ENCODE measurements at places on chromosomes 3 and 15.

GRCh38 chr3:105495021-105495420 lies 128.3 kb downstream of the ALCAM start:
- DNase-seq = no peak

DNA sequence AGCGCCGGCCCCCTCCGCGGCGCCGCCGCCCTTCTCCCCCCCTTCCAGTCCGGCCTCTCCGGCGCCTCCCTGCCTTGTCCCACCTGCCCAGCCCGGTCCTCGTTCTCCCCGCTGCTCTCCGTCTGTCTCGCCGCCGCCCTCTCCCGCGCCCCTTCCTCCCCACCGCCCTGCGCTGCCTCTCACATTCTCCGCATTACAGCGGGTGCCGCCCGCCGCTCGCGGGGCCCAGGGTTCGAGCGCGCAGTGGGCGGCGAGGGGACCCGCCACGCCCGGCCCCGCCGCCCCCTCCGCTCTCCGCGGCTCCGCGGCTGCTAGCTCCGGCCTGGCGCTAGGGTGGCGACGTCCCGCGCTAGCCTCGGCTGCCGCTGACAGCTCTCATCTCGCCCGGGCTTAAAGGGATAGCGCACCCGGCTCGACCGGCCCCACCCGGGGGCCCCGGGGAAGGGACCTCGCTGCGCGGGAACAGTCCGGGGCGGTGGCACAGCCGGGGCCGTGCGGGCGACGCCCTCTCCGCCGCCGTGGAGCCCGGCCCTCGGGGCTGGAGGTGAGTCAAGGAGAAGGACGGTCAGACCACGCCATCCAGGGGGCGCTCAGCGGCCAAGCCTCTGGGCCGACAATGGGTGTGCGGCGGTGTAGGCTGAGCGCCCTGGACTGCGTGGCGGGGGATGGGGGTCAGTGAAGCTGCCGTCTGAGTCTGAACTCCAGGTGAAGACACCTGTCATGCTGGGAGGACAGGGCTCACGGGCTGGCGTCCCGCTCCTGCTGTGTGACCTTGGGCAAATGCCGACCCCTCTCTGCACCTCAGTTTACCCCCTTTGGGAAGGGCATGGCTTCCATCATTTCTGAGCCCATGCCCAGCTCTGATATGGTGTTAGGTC lies 187.4 kb upstream of the LINGO1 start:
- DNase-seq = no peak

- no peak for DNase-seq
Observed at GRCh38 chr3:146102885-146103284, 58.1 kb downstream of the PLOD2 start.

DNA sequence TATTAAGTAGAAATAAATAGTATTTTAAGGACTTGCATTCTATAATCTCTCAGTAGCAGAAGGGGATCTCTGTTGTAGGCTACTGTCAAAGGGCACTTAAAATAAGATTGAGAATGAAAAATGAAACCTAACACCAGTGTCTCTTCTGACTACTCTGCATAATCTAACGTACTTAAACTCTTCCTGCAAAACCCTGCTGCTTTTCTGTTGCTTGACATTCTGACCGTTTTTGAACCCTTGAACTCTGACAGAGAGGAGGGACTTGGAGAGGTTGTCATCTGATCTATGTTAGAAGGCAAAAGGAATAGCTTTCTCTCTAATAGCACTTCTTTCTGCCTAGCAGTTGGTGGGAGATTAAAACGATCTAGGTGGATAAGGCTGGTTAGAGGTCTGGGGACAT lies 204.6 kb downstream of the ZIC1 start:
- DNase-seq = no peak

GRCh38 chr3:110544730-110545129 lies 526.9 kb upstream of the NECTIN3 start:
- DNase-seq = no peak

- DNase-seq = peak; percentile 94
Observed at GRCh38 chr3:124860599-124860998, 26.6 kb downstream of the ITGB5 start.

DNA sequence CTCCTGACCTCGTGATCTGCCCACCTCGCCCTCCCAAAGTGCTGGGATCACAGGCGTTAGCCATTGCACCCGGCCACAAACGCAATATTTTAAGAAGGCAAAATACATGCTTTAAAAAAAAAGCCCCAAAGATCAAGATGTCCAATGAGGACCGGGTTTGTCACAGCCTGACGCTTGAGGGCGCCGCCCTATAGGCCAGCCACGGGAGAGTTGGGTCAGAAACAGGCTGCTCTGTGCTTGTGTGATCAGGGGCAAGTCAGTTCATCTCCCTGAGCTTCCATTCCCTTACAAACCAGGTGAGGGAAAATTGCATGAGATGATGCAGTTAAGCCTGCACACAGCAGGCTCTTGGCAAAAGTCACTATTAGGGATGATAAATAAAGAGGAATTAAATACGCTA lies 23.9 kb downstream of the FAM174B start:
- DNase-seq = no peak

GRCh38 chr15:55344206-55344605 lies 25.2 kb downstream of the PIGB start:
- no peak for DNase-seq

DNA sequence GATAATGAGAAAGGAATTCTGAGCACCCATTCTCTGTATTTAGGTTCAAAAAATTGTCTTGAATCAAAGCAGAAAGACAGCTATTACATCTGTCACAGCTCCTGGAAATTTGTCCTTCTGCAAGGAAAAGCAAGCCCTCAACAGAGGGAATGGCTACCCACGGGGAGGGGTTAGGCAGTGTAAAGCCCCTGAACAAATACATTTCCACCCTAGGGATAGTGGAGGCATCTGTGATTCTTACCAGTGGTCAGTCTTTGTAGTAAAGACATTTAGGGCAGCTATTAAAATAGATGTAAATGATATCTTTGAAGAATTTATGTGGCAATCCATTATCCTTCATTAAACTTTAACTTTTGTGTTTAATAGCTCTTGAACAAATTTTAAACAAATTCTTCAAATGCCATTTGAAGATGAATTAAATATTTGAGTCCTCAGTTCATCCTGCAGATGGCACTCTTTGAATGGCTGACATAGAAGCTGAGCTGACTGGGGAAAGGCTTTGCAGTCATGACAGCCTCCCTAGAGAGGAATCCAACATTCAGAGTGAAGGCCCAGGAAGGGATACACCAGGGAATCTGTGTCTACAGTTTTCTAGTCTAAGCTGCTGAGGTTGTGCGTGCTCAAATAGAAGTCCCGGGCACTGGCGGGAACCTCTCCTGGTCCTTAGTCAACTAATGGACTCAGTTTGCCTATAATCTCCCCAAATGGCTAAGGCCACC lies 359.7 kb upstream of the ROPN1 start:
- peak; percentile 22 for DNase-seq

DNA sequence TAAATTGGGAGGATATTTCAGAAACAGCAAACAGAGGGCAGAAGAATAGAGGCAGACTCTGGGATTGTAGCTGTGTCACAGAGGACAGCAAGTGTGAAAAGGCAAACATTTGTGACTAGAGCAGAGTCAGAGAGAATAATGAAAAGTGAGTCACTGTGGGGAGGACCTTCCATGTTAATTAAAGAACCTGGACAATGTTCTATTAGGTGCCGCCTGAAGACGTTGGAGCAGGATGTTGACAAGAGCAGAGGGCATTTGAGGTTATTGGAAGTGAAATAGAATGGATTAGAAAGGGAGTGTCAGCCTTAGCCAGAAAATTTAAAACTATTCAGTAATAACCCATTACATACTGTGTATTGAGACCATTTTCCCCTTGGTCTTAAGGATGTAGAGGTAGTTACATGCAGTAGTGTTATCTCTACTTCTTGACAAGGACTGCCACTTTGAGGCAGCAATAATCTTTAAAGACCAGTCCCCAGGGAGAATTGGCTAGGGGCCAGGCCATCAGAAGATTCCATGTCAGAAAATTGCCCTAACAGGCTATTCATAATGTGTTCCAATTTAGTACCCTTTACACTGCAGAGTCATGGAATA lies 5.8 kb downstream of the ACKR2 start:
- no peak for DNase-seq

DNA sequence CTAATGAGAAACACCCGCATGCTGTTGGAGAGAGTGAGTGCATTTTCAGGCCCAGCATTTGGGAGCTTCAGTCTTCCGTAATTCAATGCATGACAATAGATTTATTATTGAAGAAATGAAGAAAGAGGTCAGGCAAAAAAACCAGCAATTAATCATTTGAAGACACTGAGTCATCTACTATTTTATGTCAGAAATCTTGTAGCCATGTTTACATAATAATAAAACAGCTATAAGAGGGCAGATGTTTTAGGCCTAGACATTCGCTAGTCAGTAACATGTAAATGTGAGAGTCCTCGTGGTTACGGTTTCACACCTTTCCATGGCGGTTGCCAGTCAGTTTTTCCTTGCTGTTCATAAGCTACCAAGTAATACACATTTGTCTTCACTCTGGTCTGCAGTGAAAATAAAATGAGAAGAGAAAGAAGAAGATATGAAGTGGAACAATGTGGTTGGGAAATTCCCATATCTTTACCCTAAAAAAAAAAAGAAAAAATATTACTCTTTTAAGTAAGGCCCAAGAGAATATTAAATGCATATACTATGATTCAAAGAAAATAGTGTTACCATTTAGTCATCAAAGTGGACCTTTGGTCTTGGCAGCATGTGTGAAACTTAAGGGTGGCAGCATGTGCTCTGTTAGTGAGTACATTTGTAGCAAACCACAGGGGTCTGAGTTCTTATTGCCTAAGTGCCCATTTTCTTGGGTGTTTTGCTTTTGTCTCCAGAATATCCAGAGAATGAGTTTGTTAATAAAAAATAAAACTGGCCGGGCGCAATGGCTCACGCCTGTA lies 140.5 kb upstream of the TBL1XR1 start:
- DNase-seq = peak; percentile 80

DNA sequence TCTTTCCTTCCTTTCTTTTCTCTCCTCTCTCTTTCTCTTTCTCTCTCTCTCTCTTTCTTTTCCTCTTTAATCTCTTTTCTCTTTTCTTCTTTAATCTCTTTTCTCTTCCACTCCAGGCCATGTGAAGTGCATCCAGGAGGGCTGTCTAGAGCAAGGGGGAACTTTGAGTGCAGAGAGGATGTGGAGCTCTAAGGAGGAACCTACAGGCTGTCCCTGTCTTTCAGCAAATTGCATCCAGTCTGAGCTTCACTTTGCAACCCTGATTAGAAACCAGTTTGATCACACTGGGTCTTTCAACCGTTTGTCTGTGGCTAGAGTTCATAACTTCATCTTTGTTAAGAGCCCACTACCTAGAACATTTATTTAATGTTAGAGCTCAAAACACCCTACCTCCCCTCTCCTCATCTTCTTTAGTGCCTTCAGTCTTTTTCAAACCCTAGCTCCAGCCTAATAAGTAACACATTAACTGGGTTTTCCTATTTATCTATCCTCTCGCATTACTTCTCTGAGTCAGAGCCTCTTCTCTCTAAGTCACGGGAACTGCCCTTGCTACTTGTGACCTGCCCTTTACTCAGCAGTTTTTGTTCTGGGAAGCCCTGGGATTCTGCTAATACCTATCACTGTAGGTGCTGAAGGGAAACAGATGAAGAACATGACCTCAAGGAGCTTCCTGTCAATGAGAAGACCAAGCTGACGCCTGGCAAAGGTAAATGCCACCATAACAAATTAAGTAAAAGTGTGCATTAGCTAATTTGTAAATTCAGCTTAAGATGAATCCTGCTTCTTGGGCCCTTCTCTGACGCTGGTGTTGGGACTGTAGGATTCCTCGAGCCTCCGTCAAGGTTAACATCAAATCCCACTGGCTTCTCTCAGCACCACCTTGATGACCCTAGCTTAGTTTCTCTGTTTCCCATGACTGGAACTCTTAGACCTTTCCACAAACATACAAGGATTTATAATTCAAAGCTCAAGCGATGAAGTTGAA lies at the start of gene GCNT3:
Gene GCNT3 (plus strand): TSS at position 508 of the 985 bp plus-strand sequence. CDS start 6,456 bp downstream, outside the sequence.
- DNase-seq = no peak

GRCh38 chr3:95097493-95097892 lies 1034.6 kb downstream of the NSUN3 start:
- no peak for DNase-seq

GRCh38 chr3:70179111-70179510 lies 133.3 kb downstream of the MDFIC2 start:
- no peak for DNase-seq

DNA sequence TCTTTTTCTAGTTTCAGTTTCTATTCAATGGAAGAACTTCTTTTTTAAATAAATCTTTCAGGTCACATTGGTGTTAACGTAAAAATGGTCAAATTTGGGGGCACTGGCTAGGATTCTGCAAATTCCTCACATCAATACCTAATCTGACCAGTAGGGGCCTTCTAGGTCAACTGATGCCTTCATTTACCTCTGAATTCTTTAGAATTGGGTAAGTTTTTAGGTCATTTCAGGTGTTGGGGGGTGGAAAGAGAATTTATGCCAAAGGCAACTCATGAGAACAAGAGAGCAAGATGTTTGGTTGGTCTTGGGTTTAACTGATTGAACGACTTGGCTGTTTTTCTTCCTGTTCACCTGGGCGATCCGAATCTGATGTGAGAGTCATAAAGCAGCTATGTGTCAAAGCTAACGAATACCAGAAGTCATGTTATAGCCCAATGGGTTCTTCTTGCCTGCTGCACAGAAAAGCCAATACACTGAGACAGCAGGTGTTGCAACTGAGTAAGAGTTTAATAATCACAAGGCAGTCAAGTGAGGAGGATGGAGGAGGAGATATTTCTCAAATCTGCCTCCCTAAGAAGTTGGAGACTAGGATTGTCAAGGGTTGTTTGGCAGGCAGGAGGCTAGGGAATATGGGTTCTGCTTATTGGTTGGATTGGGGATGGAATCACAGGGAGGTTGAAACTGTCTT lies 15.3 kb downstream of the LRRC49 start:
- no peak for DNase-seq

DNA sequence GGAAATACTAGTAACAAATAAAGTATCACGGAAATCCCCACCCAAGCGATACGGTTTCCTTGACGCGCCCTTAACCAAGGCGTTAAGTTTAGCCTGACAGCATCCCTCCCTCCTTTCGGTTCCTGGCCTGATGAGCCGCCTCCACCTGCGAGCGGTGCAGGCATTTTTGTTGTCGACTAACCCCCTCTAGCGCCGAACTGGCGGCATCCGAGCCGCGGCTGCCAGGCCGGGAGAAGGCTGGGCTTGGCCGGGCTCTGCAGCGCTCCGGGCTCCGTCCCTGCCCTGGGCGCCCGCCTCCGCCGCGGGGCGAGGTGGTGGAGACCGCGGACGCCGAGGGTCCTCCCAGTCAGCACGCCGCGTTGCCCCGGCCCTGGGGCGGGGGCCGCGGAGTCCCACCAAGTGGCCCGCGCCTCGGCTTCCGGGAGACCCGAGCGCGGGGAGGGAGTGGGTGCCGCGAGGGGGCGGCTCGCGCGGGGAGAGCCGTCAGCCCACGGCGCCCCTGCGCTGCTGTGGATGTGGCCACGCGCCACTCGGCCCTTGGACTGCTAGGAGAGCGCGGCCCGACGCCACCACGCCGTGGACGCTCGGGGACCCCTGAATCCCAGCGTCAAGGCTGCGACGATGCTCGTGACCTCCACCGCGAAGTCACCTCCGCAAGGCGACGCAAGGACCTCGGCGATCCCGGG lies 1.1 kb upstream of the EPHA6 start:
- peak; percentile 61 for DNase-seq
